ENCODE measurements at places on chromosomes 6 and 20.
A peak's percentile ranks its signal among the peaks of the same experiment; 100 is the strongest.

- DNase-seq: peak; percentile 70
These were observed 535 bp upstream of the DNAAF9 start for GRCh38 chr20:3407771-3408637.

DNA sequence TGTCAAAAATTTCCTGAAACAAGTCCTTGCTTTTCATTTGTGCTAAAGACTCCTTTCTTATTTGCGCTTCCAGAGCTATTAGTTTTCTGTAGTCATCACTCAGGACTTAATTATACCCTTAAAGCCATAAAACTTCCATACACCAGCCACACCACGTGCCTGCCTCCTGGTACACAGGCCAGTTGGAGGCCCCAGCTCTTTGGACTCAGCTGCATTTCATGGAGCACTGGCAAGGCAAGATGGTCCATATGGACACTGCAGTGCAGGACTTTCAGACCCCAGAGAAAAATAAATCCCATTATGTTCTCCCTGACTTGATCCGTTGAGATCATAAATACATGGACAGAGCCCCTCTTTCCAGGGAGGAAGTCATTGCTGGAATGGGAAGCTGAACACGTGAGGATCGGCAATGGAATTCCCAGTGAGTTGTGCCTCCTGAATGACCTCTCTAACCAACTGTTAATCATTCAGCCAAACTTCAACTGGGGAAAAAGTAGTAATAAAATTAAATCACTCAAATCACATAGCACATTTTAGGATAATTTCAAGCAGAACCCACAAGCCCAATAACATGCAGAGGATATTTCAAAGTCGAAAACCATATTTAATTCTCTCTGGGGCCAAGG, 173.1 kb downstream of the HACE1 start:
- no peak for DNase-seq

GRCh38 chr6:135738636-135739035, 112.9 kb upstream of the PDE7B start:
- no peak for DNase-seq

DNA sequence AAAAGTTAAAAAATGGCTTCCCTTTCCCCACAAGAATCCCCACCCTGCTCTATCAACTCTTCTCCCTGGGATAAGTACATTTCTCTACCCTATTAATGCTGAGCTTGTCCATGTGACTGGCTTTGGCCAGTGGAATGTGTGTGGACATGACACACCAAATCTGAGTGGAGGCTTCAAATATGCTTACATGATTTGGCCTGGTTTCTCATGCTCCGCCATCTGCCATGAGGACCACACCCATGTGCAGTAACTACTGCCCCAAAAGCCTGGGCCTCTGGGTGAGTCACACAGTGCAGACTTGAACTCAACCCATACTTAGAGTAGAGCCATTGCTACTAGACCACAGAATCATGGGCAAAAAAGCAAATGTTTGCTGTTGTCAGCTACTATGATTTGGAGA, 65.4 kb downstream of the PRND start:
- peak; percentile 18 for DNase-seq

GRCh38 chr6:109892451-109893435, 85.4 kb upstream of the GPR6 start:
- peak; percentile 23 for DNase-seq

GRCh38 chr20:19995220-19995863, 21.8 kb upstream of the NAA20 start:
- DNase-seq: peak; percentile 82

- no peak for DNase-seq
These were observed 31.2 kb upstream of the SPDEF start for GRCh38 chr6:34587325-34587724.

DNA sequence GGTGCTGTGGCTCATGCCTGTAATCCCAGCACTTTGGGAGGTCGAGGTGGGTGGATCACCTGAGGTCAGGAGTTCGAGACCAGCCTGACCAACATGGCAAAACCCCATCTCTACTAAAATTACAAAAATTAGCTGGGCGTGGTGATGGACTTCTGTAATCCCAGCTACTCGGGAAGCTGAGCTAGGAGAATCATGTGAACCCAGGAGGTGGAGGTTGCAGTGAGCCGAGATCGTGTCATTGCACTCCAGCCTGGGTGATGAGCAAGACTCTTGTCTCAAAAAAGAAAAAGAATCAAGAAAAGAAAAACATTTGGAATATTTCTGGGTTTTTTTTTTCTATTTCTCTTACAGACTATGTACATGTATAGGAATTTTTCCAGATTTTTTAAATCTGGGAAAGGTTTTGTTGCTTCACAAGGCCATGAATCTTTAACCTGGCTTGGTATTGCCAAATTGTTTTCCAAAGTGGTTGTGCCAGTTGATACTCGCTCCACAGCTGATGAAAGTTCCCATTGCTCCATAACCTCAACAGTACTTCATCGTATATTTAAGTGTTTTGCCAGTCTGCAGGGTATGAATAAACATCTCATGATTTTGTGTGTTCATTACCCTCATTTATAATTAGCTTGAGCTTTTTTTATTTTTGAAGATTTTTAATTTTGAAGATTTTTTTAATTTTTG, 33.5 kb downstream of the RNF217 start:
- no peak for DNase-seq

- peak; percentile 91 for DNase-seq
These were observed 50.5 kb upstream of the DST start for GRCh38 chr6:56693246-56693607.

GRCh38 chr6:145715426-145715825, 19.9 kb downstream of the EPM2A start:
- no peak for DNase-seq

GRCh38 chr6:72579865-72580264, 42.0 kb upstream of the KCNQ5 start:
- peak; percentile 25 for DNase-seq

DNA sequence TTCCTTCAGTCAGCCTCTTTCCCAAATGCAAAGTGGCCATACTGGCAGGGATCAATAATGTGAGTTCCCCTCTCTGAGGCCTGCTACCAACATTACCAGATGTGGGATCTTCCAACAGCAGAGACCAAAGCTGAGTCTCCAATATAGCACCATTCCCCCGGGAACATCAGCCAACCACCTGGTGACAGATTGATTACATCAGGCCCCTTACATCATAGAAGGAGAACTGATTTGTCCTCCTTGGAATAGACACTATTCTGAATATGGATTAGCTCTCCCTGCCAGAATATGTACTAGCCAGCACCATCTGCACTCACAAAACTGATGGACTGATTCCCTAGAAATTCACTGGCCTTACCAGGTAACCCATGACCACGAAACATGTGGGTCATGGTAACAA, 61.9 kb upstream of the CARMIL1 start:
- no peak for DNase-seq

GRCh38 chr6:149711711-149712110, 6.2 kb downstream of the LATS1 start:
- DNase-seq: no peak

DNA sequence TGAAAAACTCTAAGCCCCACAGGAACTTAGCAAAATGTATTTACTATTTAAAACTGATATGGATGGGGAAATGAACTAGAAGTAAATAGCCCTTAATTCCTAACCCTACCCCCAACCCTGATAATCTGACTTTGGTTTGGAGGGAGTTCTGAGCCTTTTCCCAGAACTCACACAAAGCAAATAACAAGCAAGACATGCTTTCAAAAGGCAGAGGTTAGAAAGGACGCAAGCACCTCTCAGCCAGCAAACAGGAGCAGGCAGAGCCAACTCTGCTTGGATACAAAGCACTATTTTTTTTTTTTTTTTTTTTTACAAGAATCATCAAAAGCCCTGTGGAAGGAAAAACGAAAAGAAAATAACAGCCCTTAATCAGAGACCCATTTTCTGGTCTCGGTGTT, 58.7 kb downstream of the SLC22A23 start:
- DNase-seq: no peak

DNA sequence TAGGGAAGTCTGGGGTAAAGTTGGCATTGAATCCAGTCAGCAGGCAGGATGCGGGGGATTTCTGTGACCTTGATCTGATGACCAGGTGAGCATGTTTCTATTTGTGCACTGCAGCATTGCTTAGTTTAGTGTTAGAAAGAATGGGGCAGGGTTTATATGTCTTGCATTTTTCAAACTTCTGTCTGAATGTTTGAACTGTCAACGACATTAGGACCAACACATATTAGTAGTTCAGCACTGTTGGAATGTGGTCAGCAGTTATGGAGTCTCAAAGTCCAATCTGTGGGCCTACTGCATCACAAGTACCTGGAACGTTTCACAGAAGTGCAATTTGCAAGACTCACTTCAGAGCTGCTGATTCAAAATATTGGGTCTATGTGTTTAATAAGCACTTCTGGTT, 276.6 kb upstream of the BMP2 start:
- no peak for DNase-seq

DNA sequence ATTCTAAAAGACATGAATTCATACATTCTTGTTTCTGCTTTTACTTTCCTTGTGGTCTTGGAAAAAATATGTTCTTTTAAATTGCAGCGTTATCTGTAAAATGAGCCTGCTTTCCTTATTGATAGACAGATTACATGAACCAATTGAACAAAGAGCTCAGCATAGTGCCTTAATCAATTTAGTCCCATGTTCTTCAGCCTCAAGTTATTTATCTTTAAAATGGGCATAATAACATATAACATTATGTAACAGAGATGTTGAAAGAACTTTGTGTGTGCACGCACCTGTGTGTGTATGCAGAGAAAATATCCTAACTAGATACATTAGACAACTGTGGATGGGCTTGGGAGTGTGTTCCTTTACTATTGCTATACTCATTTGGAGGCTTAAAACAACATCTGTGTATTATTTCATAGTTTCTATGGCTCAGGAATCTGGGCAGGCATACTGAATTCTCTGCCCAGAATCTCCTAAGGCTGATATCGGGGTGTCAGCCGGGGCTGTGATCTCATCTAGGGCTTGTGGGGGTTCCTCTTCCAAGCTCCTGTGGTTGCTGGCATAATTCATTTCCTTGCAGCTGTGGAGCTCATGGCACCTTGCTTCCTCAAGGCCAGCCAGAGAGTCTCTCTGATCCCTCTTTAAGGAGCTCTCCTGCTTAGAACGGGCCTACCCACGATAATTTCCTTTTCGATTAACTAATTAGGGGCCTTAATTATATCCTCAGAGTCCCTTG, 194.1 kb downstream of the ARID1B start:
- no peak for DNase-seq

- no peak for DNase-seq
These were observed 40.0 kb downstream of the PHIP start for GRCh38 chr6:79038061-79038460.

GRCh38 chr6:40931931-40932330, 107.1 kb downstream of the UNC5CL start:
- DNase-seq: peak; percentile 63

DNA sequence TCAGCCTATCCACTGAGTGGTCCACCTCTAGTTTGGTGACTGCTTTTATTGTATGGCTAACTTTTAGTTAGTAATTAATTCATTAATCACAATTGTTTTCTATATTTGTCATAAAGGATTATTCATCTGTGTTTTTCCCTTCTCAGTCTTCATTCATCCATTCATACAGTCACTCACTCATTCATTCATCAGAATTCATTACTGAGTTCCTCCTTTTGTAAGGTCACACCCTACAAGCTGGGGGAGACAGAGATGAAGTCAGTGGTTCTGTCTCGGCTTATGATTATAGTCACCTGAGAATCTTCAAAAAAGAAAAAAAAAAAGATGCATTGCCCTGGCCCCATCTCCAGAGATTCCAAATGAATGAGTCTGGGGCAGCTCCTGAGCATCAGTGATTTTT, 257.1 kb downstream of the ADGB start:
- no peak for DNase-seq

DNA sequence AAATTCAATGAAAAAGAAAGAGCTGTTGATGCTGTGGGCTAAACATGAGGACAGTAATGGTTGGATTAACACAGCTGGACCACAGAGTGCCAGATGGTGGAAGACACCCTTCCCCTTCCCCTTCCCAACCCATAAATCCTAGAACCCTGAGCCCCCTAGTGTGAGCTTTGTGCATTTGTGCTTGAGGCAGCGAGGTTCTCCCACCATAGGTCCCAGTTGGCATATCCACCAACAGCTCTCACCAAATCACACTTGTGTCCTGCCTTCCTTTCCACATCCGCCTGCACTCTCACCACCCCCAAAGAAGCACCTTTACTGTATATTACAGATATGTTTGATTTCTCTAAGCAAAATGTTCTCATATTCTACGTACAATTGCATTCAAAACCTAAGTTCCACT, 32.8 kb upstream of the HBS1L start:
- no peak for DNase-seq

DNA sequence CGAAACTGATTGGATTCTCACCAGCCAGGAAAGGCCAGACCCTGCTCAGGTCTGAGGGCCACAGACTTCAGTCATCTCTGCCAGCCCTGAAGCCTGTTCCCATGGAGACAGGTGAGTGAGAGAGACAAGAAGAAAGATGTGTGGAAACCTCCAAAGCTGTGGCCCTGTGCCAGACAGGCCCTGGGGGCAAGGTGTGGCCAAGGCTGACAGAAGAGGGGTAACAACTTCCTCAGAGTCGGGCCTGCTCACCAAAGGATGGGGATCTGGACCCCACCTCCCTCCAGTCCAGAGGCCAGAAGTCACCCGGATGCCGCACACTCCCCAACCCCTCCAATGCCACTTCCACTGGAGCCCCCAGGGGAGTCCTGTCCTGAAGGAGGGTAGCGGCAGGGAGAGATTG, 73.6 kb downstream of the MDGA1 start:
- no peak for DNase-seq

GRCh38 chr20:41218466-41218865, 81.1 kb downstream of the PLCG1 start:
- DNase-seq: peak; percentile 76

DNA sequence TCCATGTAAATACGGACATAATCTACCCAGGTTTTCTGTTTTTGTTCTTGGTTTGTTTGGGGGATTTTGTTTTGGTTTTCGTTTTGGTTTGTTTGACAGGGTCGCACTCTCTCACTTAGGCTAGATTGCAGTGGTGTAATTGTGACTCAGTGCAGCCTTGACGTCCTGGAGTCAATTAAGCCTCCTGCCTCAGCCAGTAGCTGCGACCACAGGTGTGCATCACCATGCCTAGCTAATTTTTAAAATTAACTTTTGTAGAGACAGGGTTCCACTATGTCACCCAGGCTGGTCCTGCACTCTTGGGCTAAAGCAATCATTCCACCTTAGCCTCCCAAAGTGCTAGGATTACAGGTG, 37.8 kb upstream of the EYA4 start:
- no peak for DNase-seq

GRCh38 chr20:41654292-41654691, 36.1 kb upstream of the CHD6 start:
- no peak for DNase-seq

DNA sequence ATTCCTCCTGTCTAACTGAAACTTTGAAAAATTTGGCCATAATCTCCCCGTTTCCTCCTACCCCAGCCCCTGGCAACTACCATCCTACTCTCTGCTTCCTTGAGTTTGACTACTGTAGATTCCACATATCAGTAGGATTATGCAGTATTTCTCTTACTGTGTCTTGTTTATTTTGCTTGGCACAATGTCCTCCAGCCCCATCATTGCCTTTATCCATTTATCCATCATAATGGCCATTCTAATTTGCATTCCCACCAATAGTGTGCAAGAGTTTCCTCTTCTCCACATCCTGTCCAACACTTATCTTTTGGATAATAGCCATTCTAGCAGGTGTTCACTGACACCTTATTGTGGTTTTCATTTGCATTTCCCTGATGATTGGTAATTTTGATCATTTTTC, 202.3 kb downstream of the THBS2 start:
- DNase-seq: peak; percentile 43

All from foreskin fibroblast (primary cell).